Stimulated activated CD4-positive, alpha-beta T cell treated with anti-CD3 and anti-CD28 coated beads, Interleukin-15, amount 100 ng/mL, for 1 hour (primary cell): ENCODE measurements at places on chromosomes 2 and 18.

GRCh38 chr18:78525366-78526111 is 454.1 kb upstream of the SALL3 start:
- DNase-seq = no peak

- no peak for DNase-seq
Measured at GRCh38 chr2:2698182-2699120, 367.4 kb upstream of the MYT1L start.

GRCh38 chr18:27839141-27839540 is 337.8 kb downstream of the CDH2 start:
- no peak for DNase-seq

DNA sequence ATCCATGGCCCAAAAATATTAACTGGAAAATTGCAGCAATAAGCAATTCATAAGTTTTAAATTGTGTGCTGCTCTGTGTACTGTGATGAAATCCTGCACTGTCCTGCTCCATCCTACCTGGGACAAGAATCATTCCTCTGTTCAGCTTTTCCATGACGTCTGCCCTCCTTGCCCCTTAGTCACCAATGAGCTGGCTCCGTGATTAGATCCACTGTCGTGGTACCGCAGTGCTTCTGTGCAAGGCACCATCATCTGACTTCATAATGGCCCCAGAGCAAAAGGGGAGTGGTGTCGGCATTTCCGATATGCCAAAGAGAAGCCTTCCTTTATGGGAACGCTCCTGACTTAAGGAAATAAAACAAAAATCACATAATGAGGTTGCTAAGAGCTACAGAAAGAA is 3.4 kb upstream of the FAHD2A start:
- no peak for DNase-seq

DNA sequence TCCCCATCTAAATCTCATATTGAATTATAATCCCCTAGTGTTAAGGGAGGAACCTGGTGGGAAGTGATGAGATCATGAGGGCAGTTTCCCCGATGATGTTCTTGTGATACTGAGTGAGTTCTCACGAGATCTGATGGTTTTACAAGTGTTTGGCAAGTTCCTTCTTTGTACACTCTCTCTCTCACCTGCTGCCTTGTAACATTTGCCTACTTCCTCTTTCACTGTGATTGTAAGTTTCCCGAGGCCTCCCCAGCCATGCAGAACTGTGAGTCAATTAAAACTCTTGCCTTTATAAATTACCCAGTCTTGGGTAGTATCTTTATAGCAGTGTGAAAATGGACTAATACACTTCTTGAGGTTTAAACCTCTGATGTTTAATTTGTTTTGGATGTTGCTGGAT is 177.5 kb downstream of the CD8B2 start:
- DNase-seq = no peak

GRCh38 chr2:142745691-142746090 is 131.8 kb upstream of the KYNU start:
- DNase-seq = no peak

- DNase-seq = no peak
Measured at GRCh38 chr18:25534401-25534800, 182.4 kb upstream of the ZNF521 start.

DNA sequence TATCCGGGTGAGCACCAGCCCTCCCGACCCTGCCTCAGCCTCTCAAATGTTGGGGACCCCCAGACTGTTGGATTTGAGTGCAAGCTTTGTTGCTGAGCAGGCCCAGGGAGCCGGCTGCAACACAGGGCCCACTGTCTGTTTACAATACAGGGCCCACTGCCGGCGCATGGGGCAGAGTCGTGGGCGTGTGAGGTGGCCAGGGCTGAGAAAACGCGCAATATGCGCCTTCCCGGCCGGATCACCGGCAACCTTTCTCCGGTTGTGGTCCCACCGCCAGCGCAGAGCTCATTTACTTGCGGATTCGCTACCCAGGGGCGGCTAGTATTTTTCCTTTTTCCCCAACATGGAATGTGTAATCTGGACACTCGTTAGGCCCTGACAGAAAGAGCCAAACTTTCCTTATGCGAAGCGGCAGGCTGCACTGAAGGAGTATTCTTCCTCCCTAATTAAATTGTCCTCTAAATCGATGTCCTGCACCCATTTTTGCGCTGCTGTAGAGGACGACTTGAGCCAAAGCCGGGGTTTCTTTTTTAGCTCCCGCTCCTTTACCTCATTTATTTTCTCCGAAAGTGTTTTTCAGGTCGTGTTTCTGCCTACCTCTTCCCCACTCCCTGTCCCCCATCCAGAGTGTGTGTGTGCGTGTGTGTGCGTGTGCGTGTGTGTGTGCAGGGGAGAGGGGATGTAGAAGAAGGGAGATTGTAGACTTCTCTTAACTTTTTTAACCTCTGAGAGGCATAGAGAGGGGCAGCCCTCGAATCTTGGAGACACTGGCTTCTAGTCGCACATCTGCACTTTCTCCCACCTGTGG is 2.7 kb downstream of the OTX1 start:
- DNase-seq = no peak

- no peak for DNase-seq
Measured at GRCh38 chr2:146879882-146880281, 964.9 kb upstream of the ACVR2A start.

DNA sequence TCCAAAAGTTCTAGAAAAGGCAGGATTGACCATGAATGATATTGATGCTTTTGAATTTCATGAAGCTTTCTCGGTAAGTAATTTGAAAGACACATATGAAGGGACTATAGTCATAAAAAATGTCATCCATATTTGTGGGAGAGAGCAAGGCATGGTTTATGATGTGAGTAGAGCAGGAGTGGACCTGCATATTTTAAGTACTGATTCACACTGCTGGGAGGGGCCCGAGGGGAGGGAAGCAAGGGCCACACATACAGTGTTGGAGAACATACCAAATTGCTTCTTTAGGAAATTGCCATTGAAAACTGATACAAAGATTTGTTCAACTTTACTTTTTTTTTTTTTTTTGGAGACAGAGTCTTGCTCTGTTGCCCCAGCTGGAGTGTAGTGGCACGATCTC is 39.4 kb downstream of the HADHB start:
- no peak for DNase-seq

DNA sequence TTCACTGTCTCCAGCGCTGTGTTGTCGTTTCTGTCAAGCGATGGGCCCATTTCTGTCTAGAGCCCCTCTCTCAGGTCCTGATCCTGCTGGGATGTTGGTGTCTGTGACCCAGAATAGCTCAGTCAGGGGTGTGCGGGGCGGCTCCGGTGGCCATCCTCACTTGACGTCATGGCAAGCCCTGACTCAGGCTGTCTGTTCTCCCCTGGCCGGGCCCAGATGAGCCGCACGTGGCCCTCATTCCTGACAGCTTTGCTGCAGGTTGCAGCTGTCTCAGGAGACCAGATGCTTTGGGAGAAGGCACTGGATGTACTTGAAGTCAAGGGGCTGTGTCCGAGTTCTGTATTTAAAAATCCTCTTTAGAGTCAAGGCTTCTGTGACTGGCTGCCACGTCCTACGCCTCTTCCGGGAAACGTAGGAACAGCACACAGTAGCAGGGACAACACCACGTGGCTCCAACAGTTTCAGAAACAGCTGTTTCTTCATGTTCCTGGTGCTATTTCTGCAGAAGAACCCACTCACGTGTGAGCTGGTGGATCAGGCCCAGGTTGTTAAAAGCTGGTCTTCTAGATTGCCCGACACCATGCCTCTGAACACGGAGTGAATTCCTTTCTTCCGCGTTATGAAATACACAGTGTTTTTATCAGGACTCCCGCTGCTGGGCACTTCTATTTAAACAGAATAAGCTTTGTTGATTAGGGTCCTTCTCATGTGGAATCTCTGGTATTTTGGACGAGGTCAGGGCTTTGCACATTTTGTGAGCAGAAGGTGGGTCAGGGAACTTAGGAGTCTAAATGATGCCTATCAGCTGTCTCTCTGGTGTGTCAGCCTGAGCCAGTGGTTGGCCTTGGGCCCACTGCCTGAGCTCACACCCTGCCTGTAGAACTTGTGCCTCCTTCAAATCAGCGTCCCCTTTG is 28.3 kb upstream of the NTSR2 start:
- DNase-seq = no peak

- DNase-seq = no peak
Measured at GRCh38 chr2:20008703-20009102, 3.8 kb downstream of the MATN3 start.

DNA sequence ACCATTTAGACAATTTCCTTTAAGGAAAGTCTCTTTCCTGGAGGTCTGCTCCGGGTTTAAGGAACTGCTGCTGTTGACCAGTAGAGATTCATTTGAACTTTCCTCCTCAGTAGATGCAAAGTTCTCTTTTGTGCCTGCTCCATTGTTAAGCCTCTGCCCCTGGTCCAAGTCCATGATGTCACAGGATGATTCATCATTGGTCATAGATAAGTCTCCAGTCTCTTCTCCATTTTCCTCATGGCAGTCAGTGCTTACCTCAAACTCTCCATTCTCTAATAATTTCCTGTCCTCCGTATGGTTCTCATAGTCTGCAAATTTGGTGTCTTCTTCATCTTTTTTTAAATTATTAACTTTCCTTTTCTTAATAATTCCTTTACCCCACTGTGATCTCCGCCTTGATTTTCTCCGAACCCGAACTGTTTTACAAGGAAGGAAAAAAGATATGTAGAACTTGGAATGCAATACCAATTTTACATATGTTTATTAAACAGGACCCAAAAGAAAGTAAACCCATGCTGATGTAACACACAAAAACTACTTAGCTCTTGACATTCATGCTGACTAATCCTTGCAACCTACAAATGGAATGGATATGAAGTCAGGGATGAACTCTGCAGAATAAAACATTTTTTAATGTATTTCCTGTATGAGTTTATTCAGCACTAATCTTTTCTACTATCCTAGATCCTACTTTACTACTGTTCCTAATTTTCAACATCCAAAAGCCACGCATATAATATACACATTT is 169.1 kb downstream of the ATAD2B start:
- DNase-seq = no peak

GRCh38 chr2:120949027-120949956 is 213.6 kb downstream of the GLI2 start:
- DNase-seq = no peak

DNA sequence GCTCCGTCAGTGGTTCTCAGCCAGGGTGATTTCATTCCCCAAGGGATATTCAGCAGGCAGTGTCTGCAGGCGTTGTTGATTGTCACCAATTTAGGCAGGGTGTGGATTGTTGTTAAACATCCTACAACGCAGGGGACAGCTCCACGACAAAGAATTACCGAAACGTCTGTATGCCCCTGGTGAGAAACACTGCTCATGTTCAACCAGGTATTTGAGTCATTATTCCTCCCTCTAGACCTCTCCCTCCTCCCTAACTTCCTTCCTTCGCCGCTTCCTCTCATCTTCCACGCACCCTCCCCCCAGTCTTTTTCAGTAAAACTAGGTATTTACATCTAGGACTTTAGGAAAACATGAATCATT is 50.8 kb downstream of the NCK2 start:
- DNase-seq = no peak

- no peak for DNase-seq
Measured at GRCh38 chr2:75317802-75318201, 118.5 kb upstream of the TACR1 start.

DNA sequence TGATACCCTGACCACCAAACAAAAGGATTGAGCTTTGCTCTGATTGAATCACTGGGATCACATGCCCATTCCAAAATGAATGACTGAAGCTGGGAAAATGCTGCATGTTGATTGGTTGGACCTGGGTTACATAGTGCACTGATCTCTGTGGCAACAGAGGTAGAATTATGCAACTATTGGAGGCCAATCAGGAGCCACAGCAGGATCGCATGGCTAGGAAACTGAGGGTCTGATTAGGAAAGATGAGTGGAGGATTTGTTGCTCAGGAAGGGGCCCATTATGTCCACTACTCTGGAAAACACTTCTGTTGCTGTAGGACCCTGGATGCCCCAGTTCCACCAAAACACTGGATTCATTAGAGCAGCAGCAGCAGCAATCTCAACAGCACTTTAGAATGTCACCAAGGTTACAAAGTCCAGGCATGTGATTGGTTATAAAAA is 25.9 kb upstream of the SGPP2 start:
- DNase-seq = no peak

- no peak for DNase-seq
Measured at GRCh38 chr18:53135654-53136053, 795.7 kb downstream of the DCC start.

- no peak for DNase-seq
Measured at GRCh38 chr18:49447810-49448745, 12.4 kb downstream of the DYM start.

DNA sequence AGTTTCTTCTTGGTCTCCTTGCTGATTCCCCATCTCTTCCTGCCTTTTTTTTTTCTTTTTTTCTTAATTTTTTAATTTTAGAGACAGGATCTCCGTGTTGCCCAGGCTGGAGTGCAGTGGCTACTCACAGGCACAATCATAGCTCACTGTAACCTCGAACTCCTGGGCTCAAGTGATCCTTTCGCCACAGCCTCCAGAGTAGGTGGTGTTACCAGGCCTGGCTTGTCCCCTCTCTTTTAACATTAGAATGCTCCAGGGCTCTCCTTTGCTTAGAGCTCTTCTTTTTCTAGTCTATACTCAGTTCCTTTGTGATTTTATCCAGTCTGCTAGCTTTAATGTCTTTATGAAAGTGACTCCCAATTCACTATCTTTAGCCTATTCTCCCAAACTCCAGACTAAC is 89.2 kb downstream of the ARHGEF33 start:
- DNase-seq = no peak

GRCh38 chr2:118755384-118755783 is 92.1 kb downstream of the EN1 start:
- no peak for DNase-seq

GRCh38 chr2:33317369-33318007 is 159.0 kb upstream of the RASGRP3 start:
- DNase-seq = no peak

DNA sequence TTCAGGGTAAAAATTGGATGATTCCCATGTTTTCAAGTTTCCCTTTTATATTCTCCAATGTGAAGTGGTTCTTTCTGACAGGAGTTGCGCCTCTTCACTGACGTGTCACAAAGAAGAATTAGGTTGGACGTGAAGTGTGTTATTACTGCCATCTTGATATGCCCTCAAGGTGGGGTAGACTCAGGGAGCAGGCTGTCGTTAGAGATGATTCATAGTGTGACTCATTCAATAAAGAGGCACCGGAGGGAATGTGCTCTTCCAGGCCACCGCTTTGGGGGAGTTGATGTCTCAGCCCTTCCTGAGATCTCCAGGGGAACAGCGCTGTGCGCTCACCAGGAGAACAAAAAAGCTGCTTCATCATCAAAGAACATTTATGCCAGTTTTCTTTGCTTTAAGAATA is 3.6 kb upstream of the DGKD start:
- no peak for DNase-seq

- no peak for DNase-seq
Measured at GRCh38 chr18:2515908-2516625, 55.2 kb downstream of the METTL4 start.

DNA sequence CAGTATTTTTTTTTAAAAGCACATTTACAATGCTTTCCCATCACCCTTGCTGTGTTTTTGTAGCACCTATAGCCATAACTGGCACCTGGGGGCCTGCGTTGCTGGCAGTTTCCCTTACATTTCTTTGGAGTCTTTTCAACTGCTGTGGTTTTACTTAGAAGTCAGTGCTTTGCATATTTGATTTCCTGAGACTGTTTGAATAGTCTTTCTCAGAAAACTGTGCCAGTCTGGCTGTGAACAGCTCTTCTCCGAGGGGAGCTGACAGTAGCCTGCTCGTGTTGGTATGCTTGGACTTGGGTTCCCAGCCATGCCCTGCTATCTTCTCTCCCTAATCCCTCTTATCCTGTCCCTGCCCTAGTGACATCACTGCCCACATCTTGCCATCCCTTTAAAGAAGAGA is 81.5 kb downstream of the DPP4 start:
- peak; percentile 36 for DNase-seq
